ENCODE measurements at places on chromosomes 13 and 19.

GRCh38 chr19:7852851-7853769 lies 21.1 kb downstream of the PRR36 start:
- DNase-seq, result peak; percentile 37

GRCh38 chr13:60661521-60661920 lies 264.5 kb downstream of the TDRD3 start:
- DNase-seq, result no peak

DNA sequence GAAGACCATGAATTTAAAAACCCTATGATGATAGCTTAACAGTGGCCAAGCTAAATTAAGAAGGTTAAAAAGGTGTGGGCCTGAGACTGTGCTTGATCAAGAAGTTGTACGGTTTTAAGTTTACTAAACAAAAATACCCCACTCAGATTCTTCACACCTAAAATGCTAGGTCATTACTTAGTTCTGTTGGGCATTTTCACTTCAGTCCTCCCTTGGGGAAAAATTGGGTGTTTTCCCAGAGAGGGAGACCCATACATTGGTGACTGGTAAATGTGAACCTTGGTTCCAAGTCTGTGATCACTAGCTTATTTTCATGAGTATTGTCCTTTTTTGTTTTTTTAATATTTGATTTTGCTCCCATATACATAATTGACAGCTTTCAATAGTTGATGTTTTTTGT lies 44.4 kb downstream of the MTUS2 start:
- DNase-seq, result no peak

GRCh38 chr19:50590191-50590590 lies 22.0 kb upstream of the LRRC4B start:
- no peak for DNase-seq

GRCh38 chr19:7230826-7231225 lies 63.4 kb downstream of the INSR start:
- DNase-seq, result no peak

- DNase-seq, result no peak
Measured at GRCh38 chr13:30116379-30116778, 191.0 kb downstream of the KATNAL1 start.

DNA sequence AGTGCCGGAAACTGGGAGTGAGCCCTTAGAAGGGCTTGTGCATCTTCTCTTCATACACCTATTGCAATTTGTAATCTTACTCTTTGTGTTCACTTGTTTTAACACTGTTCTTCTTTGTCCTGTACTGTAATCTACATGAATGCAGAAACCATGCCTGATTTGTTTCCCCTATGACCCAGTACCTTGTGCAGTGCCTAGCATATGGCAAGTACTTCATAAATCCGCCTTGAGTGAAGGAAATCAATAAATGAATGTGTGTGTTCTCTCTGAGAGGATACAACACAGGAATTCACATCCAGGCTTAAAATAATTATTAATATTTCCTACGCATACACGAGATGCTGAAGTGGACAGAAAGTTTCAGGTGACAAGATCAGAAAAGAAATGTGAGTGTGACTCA lies 172.6 kb downstream of the GPC6 start:
- no peak for DNase-seq

- no peak for DNase-seq
Measured at GRCh38 chr19:49534632-49535385, 7.0 kb downstream of the RCN3 start.

- no peak for DNase-seq
Measured at GRCh38 chr13:25689539-25689938, 317.8 kb downstream of the ATP8A2 start.

GRCh38 chr19:10288662-10289166 lies 1.0 kb upstream of the ICAM5 start:
- no peak for DNase-seq

GRCh38 chr13:73109288-73109899 lies 50.6 kb downstream of the KLF5 start:
- no peak for DNase-seq

- no peak for DNase-seq
Measured at GRCh38 chr13:94664889-94665288, 47.5 kb downstream of the SOX21 start.

DNA sequence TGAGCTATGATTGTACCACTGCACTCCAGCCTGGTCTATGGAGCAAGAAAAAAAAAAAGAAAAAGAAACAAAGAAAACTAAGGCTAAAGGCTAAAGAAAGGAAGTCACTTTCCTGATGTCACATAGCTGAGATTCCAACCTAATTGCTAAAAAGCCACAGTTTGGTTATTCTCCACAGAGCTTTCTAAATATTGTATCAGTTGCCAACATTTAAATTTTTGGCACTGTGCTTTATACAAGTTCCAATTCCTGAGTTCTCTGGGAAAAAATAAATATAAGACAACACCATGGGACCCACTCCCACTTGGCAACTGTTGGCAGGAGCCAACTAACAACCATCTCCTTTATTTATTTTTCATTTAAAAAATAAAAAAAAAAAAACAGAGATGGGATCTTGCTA lies 11.2 kb upstream of the LYPD3 start:
- no peak for DNase-seq

GRCh38 chr13:51932231-51932630 lies 70.5 kb downstream of the CCDC70 start:
- no peak for DNase-seq

DNA sequence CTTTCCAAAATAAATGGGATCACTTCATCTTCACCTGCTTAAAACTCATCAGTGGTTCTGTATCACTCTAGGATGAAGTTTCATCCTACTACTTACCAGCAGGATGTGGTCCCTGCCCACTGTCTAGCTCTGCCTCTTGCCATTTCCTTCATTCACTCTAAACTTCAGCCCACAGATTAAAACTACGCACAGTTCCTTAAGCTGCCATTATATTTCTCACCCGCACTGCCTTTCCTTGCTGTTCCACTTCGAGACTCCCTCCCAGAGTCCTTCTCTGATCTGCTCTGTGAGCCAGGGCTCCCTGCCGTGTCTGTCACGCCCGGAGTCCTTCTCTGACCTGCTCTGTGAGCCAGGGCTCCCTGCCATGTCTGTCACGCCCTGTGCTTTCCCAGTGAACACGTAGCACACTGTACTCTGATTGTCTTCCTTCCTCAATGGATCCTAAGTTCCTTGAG lies 52.0 kb upstream of the NPAS1 start:
- no peak for DNase-seq

DNA sequence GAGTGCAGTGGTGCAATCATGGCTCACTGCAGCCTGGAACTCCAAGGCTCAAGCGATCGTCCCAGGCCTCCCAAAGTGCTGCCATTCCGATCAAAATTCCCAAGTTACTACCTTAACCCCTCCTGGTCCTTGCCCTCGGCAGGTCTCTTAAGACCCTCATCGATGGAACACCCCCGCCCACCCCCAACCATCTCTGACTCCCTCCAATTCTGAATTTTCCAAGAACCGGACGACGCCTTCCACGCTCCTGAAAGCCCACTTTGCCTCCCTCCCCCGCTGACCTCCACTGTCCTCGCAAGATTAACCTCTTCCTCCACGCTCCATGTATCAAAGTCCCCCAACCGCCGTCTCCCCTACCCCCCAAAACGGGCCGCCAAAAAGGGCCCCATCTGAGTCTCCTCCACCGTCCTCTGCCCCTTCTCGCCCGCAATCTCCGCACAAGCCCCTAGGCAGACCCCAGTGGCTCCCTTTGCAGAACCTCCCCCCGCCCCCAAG lies 539 bp downstream of the DAPK3 start:
- no peak for DNase-seq

- no peak for DNase-seq
Measured at GRCh38 chr19:56347163-56347778, 32.6 kb upstream of the ZSCAN5A start.

DNA sequence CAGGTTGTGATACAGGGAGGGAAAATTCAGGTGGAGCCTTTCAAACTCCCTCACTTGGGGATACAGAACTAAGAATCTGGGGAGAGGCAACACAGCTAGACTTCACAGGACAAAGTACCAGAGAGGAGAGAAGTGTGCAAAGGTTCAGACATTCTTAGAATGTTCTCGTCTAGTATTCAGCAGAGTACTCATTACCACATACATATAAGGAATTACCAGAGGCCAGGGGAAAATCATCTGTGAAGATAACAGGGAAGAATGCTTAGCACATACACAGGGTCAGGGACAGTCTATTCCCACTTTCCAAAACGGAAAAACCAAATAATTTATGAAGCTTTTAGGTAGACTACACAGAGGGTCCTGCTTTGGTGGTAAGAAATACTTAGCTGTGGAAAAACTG lies 58.1 kb downstream of the TRPC4 start:
- no peak for DNase-seq

DNA sequence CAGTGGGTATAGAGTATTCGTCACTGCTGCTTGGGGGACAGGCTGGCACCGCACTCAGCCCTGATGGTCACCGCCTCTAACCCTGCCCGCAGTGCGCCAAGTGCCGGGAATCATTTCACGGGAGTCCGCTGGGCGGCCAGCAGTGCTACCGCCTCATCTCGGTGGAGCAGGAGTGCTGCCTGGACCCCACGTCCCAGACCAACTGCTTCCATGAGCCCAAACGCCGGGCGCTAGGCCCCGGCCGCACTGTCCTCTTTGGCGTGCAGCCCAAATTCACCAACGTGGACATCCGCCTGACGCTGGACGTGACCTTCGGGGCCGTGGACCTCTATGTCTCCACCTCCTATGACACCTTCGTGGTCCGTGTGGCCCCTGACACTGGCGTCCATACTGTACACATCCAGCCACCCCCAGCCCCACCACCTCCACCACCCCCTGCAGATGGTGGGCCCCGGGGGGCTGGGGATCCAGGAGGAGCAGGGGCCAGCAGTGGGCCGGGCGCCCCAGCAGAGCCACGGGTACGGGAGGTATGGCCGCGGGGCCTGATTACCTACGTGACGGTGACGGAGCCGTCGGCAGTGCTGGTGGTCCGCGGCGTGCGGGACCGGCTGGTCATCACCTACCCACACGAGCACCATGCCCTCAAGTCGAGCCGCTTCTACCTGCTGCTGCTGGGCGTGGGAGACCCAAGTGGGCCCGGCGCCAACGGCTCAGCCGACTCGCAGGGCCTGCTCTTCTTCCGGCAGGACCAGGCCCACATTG lies 14.5 kb downstream of the CNFN start:
- DNase-seq, result no peak

- DNase-seq, result no peak
Measured at GRCh38 chr19:34838753-34839431, 65.9 kb upstream of the ZNF599 start.

DNA sequence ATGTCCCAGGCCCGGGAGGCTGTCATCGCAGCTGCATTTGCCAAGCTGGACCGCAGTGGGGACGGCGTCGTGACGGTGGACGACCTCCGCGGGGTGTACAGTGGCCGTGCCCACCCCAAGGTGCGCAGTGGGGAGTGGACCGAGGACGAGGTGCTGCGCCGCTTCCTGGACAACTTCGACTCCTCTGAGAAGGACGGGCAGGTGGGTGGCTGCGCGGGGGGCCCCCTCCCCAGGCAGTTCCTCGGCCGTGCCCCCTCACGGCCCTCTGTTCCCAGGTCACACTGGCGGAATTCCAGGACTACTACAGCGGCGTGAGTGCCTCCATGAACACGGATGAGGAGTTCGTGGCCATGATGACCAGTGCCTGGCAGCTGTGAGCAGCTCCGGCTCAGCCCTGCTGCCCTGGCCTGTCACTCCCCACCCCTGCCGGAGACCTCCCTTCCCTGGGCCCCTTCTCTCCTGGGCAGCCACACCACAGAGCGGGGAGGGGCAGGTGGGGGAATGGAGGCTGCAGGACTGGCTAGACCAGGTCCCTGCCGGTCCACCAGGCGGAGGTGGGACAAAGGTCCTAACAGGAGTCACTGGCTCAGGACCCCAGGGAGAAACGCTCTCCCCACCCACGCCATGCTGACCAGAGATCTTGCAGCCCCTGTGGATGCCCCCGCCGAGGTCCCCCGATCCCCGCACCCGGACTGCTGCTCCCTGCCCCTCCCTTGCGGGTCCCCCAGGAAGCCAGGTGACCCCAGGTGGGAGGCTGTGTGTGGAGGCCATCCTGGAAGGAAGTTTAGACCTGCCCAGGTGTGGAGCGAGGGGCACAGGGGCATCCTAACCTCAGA lies 1.1 kb downstream of the CAPS start:
- no peak for DNase-seq

DNA sequence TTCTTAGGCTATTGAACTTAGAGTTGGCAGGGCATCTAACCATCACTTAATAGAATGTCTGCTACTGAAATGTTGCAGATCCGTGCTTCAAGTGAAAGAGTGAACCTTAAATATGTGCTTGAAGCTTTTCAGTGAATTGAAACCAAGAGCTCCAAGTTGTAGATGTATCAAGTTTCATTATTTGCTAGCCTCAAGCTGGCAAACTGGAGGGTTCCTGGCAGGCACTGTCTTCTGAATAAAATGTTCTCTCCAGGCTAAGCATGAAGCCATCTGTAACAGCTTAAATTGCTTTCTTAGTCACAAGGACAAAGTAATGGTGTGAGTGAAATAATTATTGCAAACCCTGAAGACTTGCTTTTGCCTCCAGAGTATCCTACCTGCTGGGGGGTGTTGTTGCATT lies 415.0 kb upstream of the SPRY2 start:
- DNase-seq, result no peak

- DNase-seq, result no peak
Measured at GRCh38 chr19:1653300-1653628, 849 bp upstream of the TCF3 start.

- no peak for DNase-seq
Measured at GRCh38 chr13:60645676-60646075, 248.7 kb downstream of the TDRD3 start.

DNA sequence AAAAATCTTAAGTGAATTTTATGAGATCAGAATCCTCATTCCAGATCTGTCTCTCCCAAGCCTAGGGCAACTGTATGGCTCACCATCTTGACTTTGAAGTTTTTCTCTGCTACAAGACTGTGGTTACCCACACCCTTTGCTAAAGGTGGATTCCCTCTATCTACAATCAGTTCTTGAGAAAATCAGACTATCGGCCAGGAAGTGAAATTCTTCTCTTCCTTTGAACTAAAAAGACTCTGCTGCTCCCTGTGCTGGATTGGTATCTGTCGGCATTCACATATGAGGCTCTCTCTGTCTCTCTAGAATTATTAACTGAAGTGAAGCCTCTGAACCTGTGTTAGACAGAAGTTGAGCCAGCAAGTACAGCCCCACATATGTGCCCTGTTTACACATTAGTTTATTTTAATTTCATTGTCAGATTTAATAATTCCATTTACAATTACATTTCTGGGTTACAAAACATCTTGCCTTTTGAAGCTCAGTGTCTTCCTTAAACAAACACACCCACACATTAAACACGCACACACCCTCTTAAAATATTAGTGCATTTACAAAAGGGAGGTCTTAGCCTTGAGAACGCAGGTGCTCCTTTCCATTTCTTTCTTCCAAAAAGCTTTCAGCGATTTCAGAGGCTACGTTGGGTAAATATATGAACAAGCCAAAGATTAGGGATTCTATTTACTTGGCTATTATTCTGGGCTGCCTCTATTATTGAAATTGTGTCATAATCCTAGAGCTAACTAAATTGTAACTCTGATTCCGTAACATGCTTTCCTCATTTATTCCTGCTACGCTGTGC lies 145.7 kb downstream of the MIPEP start:
- no peak for DNase-seq

GRCh38 chr19:14619404-14619803 lies 36.5 kb downstream of the CLEC17A start:
- DNase-seq, result no peak

Data from stimulated activated CD4-positive, alpha-beta T cell treated with anti-CD3 and anti-CD28 coated beads, TNF-alpha, amount 100 ng/mL, for 1 hour (primary cell).